ENCODE measurements at places on chromosomes 1 and 21.

- no peak overlapping the region for H3K27ac ChIP-seq
- H3K36me3 ChIP-seq, result no peaks in the 10 kb centered on the region
- H3K4me1 ChIP-seq, result peaks cover 22% of the 10 kb centered on the region
- no peak overlapping the region for H3K4me3 ChIP-seq
- no peak for DNase-seq
- peaks cover 5% of the 10 kb centered on the region for H3K27me3 ChIP-seq
Measured at GRCh38 chr1:103111926-103112325, 3.6 kb upstream of the COL11A1 start.

DNA sequence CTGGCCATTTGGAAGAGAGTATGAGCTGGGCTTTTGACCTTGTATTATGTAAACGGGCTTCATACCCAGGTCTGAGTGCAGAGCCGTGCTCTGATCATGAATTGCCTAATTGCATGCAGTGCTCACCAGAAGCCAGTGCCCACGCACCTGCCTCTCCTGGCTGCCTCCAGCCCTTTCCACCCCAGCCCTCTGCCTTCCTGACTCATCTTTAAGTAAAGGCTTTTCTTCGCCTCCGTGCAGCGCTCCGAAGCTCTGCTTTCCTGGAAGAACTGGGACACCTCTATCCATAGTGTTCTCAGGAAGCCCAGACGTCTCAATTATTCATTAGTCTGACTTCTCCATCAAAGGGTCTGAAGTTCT is 413.7 kb downstream of the PTPRU start:
- no peak for DNase-seq
- no peaks in the 10 kb centered on the region for H3K4me1 ChIP-seq
- H3K27me3 ChIP-seq, result peaks cover 17% of the 10 kb centered on the region
- no peak overlapping the region for H3K27ac ChIP-seq

GRCh38 chr1:155471026-155471425 is 91.6 kb downstream of the ASH1L start:
- no peaks in the 10 kb centered on the region for H3K4me1 ChIP-seq
- no peak overlapping the region for H3K27ac ChIP-seq
- no peaks in the 10 kb centered on the region for H3K27me3 ChIP-seq
- no peak overlapping the region for H3K4me3 ChIP-seq
- H3K36me3 ChIP-seq, result peaks cover 80% of the 10 kb centered on the region

- peaks cover 5% of the 10 kb centered on the region for H3K36me3 ChIP-seq
- DNase-seq, result no peak
- peaks cover 37% of the 10 kb centered on the region for H3K27me3 ChIP-seq
Measured at GRCh38 chr21:45080232-45080631, 5.9 kb downstream of the ADARB1 start.

- H3K27me3 ChIP-seq, result peaks cover 64% of the 10 kb centered on the region
- H3K27ac ChIP-seq, result no peak within 1 kb of the TSS
- no peaks in the 10 kb centered on the region for H3K36me3 ChIP-seq
- H3K4me1 ChIP-seq, result peaks cover 46% of the 10 kb centered on the region
Measured at GRCh38 chr1:31239653-31240241, at the start of gene NKAIN1. Gene NKAIN1, minus strand, starts transcription at chr1:31239887. Its CDS starts 340 bp downstream, at chr1:31239547.

GRCh38 chr1:192363177-192363576 is 46.4 kb downstream of the RGS21 start:
- no peak for DNase-seq
- no peak overlapping the region for H3K4me3 ChIP-seq
- H3K27me3 ChIP-seq, result no peaks in the 10 kb centered on the region
- H3K4me1 ChIP-seq, result no peaks in the 10 kb centered on the region
- no peak overlapping the region for H3K27ac ChIP-seq
- H3K36me3 ChIP-seq, result no peaks in the 10 kb centered on the region

DNA sequence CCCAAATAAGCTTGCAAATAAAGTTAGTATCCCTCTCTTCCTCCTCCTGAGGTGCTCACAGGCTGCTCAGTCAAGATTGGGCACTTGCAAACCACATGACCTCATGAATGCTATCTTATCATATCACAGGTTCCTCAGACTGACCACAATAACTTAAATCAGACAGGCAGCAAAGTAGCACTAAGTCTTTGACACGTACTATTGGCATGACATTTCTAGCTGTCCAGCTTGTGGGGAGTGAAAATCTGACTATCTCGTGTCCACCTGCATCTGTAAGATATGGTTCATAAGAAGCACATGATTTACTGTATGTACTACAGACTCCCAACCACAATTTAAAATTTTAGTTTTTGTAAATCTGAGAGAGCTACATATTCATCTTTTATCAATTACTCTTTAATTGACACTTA is 58.0 kb upstream of the GFI1 start:
- no peaks in the 10 kb centered on the region for H3K4me1 ChIP-seq
- no peak for DNase-seq
- no peak overlapping the region for H3K27ac ChIP-seq
- no peak overlapping the region for H3K4me3 ChIP-seq

DNA sequence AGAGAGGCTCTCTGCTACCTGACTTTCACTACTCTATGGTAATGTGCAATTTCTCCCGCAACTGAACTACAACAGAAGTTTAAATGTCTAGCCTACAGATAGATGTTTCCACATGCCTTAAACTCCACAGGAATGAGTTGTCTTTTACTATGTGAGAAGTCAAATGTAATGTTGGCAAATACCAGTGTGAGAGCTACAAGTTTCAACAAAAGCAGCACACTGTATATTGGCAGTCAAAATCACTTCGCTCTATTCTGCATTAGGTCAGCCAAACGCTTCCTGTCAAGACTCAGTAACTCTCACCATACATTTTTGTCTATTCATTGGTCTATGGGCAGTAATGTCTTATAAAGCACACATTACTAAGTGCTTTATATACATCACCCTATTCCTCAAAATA is 41.9 kb downstream of the LUZP1 start:
- H3K36me3 ChIP-seq, result peaks cover 16% of the 10 kb centered on the region
- DNase-seq, result no peak
- no peak overlapping the region for H3K4me3 ChIP-seq
- H3K27me3 ChIP-seq, result no peaks in the 10 kb centered on the region
- H3K27ac ChIP-seq, result no peak overlapping the region
- H3K4me1 ChIP-seq, result peaks cover 21% of the 10 kb centered on the region

GRCh38 chr1:245215071-245215470 is 60.3 kb downstream of the KIF26B start:
- H3K27ac ChIP-seq, result peak overlapping the region; percentile 57
- no peak overlapping the region for H3K4me3 ChIP-seq
- H3K4me1 ChIP-seq, result peaks cover 77% of the 10 kb centered on the region
- H3K27me3 ChIP-seq, result no peaks in the 10 kb centered on the region
- no peak for DNase-seq
- H3K36me3 ChIP-seq, result peaks cover 11% of the 10 kb centered on the region

GRCh38 chr21:35234725-35235124 is 185.6 kb upstream of the RUNX1 start:
- no peak overlapping the region for H3K4me3 ChIP-seq
- no peak overlapping the region for H3K27ac ChIP-seq
- no peak for DNase-seq
- H3K4me1 ChIP-seq, result peaks cover 12% of the 10 kb centered on the region
- H3K36me3 ChIP-seq, result no peaks in the 10 kb centered on the region

- H3K4me1 ChIP-seq, result peaks cover 57% of the 10 kb centered on the region
- no peak overlapping the region for H3K4me3 ChIP-seq
- no peak for DNase-seq
- H3K27me3 ChIP-seq, result peaks cover 6% of the 10 kb centered on the region
- no peaks in the 10 kb centered on the region for H3K36me3 ChIP-seq
- no peak overlapping the region for H3K27ac ChIP-seq
Measured at GRCh38 chr1:56189946-56190805, 389.2 kb downstream of the PLPP3 start.

GRCh38 chr1:157992031-157992832 is 1.2 kb upstream of the KIRREL1 start:
- H3K27me3 ChIP-seq, result peaks cover 45% of the 10 kb centered on the region
- DNase-seq, result peak; percentile 78
- no peaks in the 10 kb centered on the region for H3K36me3 ChIP-seq
- peaks cover 46% of the 10 kb centered on the region for H3K4me1 ChIP-seq
- H3K4me3 ChIP-seq, result peak overlapping the region; percentile 88
- H3K27ac ChIP-seq, result no peak overlapping the region
